ENCODE measurements at places on chromosomes 4 and X.

- no peak for DNase-seq
Measured at GRCh38 chr4:88804234-88804633, 106.6 kb upstream of the NAP1L5 start.

- no peak for DNase-seq
Measured at GRCh38 chrX:50680990-50681389, 133.0 kb downstream of the SHROOM4 start.

- peak; percentile 50 for DNase-seq
Measured at GRCh38 chrX:119686087-119686691, 6.8 kb downstream of the SEPTIN6 start.

- DNase-seq, result no peak
Measured at GRCh38 chrX:149568701-149569296, 18.5 kb downstream of the MAGEA9B start.

DNA sequence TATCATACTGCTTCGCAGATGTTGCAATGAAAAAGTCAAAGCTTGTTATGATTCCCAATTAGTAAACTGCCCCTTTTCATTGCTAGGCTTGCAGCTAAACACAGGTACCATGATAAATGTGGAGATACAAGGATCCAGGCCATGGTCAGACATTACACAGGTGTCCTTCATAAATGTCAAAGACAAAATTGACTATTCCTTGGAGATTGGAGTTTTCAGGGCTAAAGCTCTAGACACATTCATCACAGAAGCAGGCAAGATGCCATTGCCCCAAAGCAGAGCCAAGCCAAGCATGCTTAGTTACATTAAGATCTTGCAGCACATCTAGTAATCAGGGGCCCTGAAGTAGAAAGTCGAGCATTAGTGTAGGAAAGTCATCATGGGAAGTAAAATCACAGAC, 111.3 kb upstream of the INTU start:
- peak; percentile 61 for DNase-seq

GRCh38 chr4:20393486-20394100, 141.9 kb downstream of the SLIT2 start:
- no peak for DNase-seq

Measured in adipocyte (in vitro differentiated cells).